ENCODE measurements at places on chromosomes 13 and 19.

- peak; percentile 91 for DNase-seq
These were observed 3.7 kb downstream of the USHBP1 start for GRCh38 chr19:17260842-17261325.

GRCh38 chr13:58478858-58479257 lies 847.3 kb downstream of the PCDH17 start:
- no peak for DNase-seq

GRCh38 chr13:18948664-18949488 lies 232.7 kb downstream of the TUBA3C start:
- no peak for DNase-seq

DNA sequence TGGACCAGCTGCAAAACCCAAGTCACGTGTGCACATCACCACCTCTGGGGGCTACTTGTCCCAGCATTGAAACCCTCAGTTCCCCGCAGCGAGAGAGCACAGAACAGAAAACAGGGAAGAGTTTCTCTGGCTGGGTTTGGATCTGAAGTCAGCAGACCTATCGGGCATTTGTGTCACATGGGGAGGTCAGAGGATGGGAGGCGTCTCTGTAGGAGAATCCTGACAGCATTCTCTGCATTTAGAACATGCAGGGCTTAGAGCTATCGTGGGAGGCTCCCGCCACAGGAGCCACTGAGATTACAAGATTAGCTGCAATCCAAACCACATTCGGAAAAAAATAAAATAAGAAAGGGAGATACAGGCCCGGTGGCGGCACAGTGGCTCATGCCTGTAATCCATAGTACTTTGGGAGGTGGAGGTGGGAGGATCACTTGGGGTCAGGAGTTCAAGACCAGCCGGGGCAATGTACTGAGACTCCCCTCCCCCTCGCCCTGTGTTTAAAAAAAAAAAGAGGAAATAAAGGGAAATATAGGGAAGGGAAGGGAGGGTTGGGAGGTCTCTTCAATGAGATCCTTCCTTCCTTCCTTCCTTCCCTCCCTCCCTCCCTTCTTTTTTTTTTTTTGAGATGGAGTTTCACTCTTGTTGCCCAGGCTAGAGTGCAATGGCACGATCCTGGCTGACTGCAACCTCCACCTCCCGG lies 2.9 kb upstream of the TLE6 start:
- DNase-seq = no peak

- no peak for DNase-seq
These were observed 4.2 kb downstream of the TRAPPC6A start for GRCh38 chr19:45173816-45174215.

GRCh38 chr13:105008604-105009003 lies 1526.9 kb downstream of the EFNB2 start:
- DNase-seq = no peak

DNA sequence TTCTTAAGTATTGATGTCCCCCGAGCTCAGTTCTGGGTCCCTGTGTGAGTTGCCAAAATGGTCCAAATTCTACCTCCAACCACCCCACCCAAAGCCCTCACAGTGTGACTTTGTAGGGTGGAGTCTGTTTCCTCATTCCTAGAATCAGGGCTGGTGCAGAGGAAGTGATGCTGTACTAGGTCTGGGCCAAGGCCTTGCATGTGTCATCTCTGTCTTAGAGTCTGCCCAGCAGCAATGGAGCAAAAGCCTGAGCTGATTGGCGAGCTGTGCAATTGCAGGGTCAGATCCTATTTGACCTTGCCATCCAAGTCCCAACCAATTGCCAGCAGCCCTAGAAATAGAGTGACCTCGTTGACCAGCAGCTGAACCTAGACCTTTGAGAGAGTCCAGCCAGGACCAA lies 97.0 kb upstream of the ANKRD10 start:
- no peak for DNase-seq

GRCh38 chr13:19726611-19727010 lies 56.1 kb downstream of the PSPC1 start:
- DNase-seq = no peak

DNA sequence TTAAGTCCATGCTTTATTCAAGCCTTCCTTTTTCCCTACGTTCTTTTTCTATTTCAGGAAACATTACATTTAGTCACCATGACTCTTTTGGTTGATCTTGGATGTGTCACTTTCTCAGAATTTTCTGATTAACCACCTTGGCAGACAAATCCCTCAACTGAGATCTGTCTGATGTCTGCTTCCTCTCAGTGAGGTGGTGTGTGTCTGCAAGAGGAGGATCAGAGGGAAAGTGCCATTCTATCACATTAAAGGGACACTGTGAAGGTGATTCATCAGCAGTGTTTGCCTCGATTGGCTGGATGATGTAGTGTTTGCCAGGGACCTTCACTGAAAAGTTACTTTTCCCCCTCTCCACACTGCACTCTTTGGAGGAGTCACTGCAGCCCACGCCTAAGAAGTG lies 3.0 kb upstream of the CCNP start:
- DNase-seq = no peak

DNA sequence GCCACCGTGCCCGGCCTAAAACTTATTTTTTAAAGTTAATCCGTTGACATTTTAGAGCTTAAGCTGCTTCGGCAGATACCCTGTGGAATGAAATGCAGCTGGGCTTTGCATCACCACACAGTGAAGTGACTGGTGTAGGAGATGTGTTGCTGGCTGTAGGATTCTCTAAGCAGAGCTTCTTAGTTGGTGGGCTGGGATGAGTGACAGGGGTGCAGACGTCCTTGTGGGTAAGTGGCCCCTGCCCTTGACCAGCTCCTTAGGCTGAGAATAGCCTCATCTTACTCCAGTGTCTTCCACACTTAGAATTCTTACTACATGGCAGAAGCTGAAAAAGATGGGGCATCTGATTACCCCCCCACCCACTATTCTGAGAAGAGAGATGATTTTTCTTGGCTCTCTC lies 11.6 kb downstream of the GATAD2A start:
- no peak for DNase-seq

DNA sequence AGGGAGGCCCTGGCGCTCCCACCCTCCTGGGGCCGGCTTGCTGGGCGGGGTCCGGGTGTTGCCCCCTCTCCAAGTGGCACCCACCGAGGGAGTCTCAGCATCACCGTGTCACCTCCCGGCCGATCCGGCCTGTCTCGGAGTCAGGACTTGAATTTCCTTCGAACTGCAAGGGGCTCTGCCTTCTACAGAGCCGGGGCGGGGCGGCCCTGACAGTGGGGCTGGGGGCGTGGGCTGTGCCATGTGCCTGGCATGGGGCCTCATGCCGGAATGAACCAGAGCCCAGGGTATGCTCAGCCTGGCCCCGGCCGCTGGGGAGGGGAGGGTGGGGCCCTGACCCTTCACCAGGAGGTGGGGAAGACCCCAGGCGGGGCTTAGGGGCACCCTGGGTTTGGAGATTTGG lies 47.0 kb upstream of the TCF3 start:
- no peak for DNase-seq

DNA sequence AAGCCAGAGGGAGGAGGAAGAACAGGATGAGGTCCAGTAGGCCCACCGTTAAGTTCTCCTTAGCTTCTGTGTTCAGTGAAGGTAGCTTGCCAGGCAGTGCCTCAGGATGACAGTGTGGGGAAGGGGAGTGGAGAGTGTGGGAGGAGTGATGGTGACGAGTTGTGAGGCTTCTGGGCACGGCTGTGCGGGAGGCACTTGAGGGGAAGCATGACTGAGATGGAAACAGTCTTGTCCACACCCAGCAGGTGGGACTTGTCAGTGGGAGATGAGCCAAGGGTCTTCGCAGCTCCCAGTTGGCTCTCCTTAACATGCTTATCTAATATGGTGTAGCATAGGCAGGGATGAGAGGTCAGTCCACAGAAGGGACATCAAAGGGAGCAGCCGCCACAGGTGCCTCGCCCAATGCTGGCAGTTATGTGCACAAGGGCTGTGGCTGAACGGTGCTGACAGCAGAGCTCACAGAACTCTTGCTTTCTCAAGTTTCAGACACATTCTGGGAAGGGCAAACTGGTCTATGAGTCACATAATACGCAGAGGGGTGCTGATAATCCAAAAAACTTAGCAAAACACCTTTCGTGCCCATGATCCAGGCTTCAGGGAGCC lies 47.5 kb downstream of the OXGR1 start:
- no peak for DNase-seq

- DNase-seq = no peak
These were observed 528.0 kb downstream of the DACH1 start for GRCh38 chr13:71339005-71339404.

- DNase-seq = no peak
These were observed 13.3 kb downstream of the CD37 start for GRCh38 chr19:49348305-49349189.

GRCh38 chr13:25371158-25371874 lies 458 bp upstream of the ATP8A2 start:
- no peak for DNase-seq

- no peak for DNase-seq
These were observed 1.9 kb upstream of the CACNG7 start for GRCh38 chr19:53907193-53907581.

DNA sequence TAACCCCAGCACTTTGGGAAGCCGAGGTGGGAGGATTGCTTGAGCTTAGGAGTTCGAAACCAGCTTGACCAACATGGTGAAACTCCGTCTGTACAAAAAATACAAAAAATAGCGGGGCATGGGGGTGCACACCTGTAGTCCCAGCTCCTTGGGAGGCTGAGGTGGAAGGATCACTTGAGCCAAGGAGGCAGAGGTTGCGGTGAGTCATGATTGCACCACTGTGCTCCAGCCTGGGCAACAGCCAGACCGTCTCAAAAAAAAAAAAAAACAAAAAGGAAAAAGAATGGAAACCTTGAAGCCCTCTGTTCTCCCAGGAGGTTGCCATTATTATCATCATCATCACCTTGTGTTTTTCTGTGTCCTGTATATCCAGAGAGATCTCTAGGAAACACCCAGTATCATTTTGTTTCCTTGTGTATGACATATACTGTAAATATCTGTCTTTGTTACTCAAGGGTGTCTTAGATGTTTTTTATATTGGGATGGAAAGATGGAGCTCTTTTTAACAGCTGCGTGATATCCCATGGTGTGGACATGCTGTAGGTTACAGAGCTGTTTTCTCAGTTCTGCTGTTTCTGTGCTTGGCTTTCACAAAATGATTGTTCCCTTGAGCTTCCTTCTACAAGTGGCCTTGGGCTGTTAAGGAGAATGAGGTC lies 11.8 kb downstream of the CHAF1A start:
- DNase-seq = no peak

DNA sequence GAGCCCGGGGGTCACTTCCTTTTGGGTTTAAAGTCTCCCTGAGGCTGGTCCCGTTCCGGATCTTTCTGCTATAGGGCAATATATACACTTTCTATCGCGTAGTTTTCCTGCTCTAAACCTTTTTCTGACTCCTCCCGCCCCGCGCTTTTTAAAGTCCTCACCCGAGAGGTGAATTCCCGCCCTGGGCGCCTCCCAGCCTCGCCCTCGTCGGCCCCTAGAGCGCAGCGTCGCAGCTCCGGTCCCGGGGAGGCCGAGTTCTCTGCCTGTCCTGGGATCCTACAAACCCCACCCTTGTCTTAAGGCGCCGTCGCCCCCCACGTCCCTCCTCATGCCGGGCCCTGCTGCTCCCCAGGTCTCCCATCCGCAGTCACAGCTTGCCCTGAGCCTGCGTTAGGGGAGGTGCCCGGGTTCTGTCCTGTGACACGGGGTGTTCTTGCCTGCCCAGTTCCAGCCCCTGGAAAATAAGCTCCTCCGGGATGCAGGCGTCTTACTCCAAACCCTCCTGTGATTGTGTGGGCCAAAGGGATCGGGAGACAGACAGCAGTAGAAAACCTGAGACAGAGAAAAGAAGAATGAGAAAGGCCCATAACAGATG lies 491 bp downstream of the ZNF525 start:
- DNase-seq = no peak

- peak; percentile 50 for DNase-seq
These were observed 5.8 kb upstream of the USE1 start for GRCh38 chr19:17209126-17210036.

DNA sequence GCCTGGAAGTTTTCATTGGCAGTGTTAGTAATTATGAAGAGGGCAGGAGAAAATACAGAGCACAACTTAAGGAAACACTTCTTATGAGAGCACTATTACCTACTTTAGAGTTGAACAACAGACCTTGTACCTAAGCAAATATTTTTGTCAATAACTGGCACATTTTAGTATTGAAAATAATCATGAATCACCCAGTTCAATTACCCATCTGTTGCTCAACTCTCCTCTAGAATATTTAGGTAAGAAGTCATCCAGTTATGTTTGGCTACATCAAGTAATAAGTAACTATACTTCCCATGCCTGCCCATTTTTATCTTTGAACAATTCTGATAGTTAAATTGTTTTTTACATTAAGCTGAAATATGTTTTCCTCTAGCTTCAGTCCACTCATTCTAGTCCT lies 893.4 kb downstream of the DIAPH3 start:
- DNase-seq = no peak

GRCh38 chr13:33145667-33146066 lies 129.4 kb downstream of the KL start:
- DNase-seq = no peak

DNA sequence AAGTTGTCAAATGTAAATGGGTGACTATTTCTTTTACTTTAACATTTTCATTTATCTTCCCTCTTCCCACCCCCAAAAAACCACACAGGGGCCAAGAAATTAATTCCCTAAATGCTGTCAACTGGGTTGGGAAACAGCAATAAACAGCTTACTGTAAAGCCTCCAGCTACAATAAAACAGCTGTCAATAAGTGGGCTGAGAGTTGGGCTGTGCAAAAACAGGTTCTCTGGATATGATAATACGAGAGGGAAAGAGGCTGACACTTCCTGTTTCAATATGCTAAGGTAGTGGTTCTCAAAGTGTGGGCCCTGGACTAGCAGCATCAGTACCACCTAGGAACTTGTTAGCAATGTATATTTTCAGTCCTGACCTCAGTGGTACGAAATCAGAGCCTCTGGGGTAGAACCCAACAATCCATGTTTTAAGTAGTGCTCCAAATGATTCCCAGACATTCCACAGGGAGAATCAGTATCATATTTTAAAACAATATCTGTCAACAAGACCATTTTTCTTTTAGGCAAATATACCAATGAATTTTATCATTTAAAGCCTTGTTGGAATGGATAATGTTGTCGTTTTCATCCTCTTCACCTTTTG lies 8.4 kb downstream of the PCDH9 start:
- no peak for DNase-seq

GRCh38 chr13:76043874-76044273 lies 407.7 kb downstream of the LMO7 start:
- DNase-seq = no peak

- DNase-seq = no peak
These were observed 29.2 kb downstream of the IL12RB1 start for GRCh38 chr19:18057557-18057956.

GRCh38 chr19:6495947-6496346 lies 6.2 kb downstream of the TUBB4A start:
- no peak for DNase-seq

DNA sequence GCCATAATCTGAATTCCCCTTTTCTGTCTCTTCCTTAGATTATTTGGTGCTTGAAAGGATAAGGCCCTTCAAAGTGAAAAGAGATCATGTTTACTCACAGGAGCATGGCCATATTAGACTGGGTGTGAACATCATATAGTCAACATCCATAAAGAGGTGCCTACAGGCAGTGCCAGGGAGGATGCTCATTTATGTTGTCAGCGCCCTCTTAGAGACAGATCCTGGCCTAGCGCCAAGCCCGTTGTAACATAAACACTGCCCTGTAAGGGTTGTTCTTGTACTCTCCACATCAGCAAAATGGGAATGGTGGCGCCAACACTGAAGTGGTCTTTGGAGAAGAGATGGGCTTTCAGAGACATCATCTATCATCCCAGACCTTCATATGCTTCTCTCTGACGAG lies 16.1 kb downstream of the PCDH8 start:
- no peak for DNase-seq

All from CD4-positive, alpha-beta T cell treated with Interleukin-10 for 1 hour (primary cell).